Stimulated activated CD8-positive, alpha-beta memory T cell treated with anti-CD3 and anti-CD28 coated beads, Interleukin-15, amount 100 ng/mL, for 24 hours (primary cell): ENCODE measurements at places on chromosomes 7 and 10.

DNA sequence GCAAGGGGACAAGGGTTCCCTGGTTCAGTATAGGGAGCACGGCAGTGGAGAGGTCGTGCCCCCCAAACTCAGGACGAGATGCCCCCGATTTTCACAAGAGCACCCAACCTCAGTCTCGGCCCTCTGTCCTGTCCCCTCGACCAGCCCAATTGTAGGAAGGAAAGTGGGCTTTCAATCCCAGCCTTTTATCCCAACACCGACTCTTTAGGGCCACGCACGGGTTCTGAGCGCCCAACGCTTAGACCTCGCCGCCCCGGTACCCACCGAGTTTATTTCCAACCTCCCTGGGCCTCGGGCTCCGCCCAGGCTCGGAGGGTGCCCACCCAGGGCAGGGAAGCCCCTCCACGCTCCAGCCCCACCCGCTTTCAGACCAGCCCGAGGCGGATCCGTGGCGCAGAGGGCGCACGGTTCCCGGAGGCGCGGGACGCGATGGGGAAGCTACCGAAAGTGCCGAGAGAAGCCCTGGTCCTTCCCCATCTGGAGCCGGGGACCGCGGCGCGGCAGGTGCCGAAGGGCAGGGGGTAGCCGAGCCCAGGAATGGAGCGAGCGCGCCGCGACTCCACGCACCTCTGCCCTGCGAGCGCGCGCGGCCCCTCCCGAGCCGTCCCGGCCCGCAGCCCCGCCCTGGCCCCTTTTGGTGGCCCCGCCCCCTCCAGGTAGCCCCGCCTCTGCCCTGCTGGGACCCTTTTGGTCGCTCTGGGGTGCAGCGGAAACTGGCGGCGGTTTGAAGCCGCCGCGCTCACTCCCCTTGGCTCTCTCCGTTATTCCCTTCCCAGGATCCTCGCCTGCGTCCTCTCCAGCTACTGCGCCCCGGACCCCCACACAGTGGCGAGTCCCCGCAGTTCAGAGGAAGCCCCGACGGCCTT, 20.4 kb downstream of the GRID2IP start:
- peak; percentile 46 for DNase-seq

GRCh38 chr10:12337453-12338372, 11.6 kb upstream of the CAMK1D start:
- DNase-seq, result no peak

- no peak for DNase-seq
These were observed 245.5 kb upstream of the GRB10 start for GRCh38 chr7:51027935-51028830.

GRCh38 chr7:132430861-132431822, 145.1 kb downstream of the PLXNA4 start:
- DNase-seq, result no peak

GRCh38 chr10:34104829-34105572, 710.1 kb downstream of the PARD3 start:
- no peak for DNase-seq

DNA sequence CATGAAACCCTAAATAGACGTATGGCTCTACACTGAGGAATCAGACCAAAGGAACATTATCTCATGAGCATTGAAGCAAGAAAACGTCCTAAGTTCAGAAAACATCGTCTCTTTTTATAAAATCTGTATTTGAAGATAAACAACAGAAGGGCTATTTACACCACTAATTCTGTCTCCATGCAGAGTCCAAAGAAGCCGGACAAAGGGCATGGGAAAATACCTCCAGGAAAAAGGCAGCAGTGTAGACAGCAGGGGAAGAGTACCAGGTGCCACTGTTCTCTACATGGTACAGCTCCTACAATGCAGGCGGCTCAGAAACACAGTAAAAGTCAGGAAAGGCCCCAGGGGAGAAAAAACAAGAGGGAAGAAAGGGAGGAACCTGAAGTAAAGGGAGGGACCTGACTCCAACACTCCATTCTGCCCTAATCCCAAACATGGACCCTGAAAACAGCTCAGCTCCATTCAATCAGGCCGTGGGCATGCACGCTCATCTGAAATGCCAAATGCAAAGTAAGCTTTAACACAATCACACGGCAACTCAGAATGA, 17.5 kb downstream of the FAM171A1 start:
- no peak for DNase-seq

DNA sequence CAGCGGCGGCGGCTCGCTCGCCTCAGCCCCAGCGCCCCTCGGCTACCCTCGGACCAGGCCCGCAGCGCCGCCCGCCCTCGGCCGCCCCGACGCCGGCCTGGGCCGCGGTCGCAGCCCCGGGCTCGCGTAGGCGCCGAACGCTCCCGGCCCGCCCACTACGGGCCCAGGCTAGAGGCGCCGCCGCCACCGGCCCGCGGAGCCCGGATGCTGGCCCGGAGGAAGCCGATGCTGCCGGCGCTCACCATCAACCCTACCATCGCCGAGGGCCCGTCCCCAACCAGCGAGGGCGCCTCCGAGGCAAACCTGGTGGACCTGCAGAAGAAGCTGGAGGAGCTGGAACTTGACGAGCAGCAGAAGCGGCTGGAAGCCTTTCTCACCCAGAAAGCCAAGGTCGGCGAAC, 18.2 kb upstream of the TSPAN33 start:
- DNase-seq, result no peak

- DNase-seq, result no peak
These were observed 868 bp upstream of the PDCD4 start for GRCh38 chr10:110870823-110871297.

DNA sequence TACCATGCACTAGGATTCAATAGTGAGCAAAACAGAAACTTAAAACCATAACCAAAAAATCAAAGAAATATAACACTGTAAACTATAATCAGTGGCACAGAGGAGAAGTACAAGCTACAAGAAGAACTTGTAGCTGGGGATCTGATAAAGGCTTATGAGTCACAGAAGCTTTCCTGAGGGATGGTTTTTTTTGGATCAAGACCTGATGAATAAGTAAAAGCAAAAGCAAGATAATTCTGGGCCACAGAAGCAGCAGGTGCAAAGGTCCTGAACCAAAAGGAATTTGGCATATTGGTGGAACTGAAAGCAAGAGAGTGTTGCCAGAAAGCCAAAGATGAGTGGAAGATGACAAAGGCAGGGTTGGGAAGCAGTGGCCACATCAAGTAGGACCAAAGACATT, 37.4 kb upstream of the BET1 start:
- DNase-seq, result no peak

- DNase-seq, result no peak
These were observed 174.3 kb downstream of the EMX2 start for GRCh38 chr10:117716889-117717288.

- no peak for DNase-seq
These were observed 175.8 kb upstream of the ANK3 start for GRCh38 chr10:60565492-60565891.

DNA sequence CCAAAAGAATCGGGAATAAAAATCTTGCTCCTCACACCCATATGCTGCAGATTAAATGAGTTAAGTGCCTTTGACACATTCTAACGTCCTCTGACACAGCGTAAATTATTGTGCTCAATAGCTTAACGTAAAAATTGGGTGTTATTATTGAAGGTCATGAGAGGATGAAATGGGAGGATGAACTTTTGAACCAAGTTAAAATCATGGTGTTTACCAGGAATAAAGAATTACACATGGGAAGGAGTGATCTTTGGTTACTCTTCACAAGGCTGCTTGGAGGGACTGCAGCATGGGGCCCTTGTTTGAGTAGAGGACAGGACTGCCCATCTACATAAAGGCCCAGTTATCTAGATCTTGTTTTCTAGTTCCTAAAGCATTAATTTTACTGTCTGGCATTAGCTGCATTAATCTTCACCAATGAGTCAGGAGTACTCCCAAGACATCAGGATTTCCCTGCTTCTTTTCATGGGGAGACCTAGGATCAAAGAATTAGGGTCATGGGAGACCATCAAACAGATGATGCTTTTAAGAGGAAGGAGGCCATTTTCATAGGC, 84.9 kb upstream of the PRR15 start:
- no peak for DNase-seq

- DNase-seq, result no peak
These were observed 7.6 kb downstream of the CYCS start for GRCh38 chr7:25117226-25118047.

DNA sequence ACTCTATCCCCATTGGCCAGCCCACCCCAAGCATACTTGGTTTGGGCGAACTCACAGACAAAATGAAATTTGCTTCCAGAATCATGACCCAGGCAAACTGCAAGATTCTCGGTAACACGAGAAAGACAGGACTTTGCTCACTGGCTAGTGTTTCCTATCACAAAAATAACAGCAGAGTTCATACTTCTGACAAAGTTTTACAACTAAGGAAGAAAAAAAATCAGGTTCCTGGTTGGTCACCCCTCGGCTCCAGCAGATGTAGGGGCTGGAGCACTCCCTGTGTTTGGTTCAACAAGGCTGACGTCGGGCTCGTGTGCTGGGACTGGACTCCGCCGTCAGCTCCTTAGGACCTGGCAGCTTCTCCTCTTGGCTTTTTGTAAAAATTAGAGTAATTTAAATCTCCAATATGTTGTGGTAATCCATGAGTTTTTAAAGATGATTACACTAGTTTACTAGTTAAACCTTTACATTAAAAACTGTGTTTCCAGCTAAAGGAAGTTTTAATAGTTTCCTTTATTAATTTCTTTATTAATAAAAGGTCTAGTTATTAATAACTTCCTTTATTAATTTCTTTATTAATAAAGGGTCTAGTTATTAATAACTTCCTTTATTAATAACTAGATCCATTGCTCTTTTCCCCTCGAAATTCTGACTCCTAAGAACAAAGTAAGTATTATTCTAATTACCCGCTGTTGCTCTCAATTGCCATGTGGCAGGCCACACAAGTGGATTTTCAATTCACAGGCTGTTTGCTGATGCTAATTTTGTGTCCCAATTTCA, 115.6 kb upstream of the RNF32 start:
- no peak for DNase-seq

- DNase-seq, result no peak
These were observed 693.9 kb downstream of the PARD3 start for GRCh38 chr10:34121125-34121753.

GRCh38 chr10:44023517-44023916, 361.4 kb downstream of the CXCL12 start:
- no peak for DNase-seq

GRCh38 chr7:133822001-133822641, 305.0 kb upstream of the LRGUK start:
- DNase-seq, result no peak

DNA sequence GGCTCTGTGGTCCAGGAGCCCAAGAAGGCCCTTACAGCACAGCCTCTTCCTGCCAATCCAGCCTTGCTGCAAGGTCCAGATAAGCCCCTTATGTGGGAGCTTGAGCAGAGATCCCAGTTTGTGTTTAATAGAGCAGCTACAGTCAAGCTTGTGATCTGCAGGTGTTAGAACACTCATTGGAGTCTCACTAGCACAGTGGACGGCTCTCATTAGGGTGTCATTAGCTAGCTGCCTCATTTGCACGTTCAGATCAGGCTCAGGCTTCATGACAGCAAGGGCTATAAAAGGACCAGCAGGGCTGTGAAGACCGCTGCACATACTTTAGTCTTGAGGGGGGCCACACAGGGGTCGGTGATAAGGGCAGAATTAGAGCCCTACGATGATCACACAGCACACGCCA, 443.2 kb downstream of the RPS24 start:
- no peak for DNase-seq

GRCh38 chr7:75987026-75987804, 7.2 kb downstream of the TMEM120A start:
- no peak for DNase-seq

DNA sequence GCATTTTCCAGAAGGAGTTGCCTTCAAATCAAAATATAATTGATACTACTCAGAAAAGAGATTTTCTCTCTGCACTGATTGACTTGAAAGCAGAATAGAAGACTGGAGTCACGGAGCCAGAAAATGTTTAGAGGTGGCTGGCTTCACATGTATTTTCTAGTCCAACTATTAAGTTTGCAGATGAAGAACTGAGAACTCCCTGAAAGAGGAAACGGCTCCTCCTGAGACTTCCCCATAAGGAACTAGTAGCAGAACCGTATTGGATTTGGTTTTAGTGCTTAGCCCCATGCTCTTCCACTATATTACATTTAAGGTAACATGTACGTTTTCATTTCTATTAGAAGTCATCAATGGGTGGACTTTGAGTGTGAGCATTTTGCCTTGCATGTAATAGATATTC, 946.3 kb downstream of the CNTNAP2 start:
- DNase-seq, result no peak

DNA sequence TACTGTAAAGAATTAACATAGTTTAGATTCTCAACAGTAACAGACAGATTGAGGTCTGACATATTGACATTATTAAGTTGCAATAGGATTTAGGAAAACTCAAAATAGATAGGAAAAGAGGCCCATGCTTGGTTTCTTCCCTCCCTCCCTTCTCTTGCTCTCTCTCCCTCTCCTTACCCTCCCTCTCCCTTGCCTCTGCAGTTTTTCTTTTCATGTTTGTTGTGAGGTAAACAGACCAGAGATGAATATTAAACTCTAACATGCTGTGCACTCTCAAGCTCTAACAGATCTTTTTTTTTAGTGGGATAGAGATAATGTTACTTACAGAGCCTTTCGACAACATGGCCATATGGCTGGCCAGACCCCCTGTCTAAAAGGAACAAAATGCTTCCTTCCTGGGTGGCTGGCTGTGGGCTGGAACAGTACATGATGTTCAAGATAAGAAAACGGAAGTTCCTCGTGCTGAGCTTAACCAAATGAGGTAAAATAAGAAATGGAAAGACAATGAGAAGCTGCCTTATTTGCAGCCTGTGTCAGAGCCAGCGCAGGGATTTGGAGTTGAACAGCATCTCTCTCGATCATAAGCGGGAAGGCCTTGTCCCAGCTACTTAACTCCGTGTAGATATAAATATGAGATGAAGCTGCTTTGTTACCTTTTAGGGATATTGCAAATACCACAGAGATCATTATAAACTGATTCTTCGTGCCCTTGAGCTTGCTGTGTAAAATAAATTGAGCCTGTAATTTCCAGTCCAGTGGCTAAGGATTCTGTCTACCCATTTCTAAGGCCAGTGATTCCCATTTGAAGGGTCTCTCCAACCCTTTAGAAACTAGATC, 391.9 kb upstream of the NPVF start:
- DNase-seq, result no peak

DNA sequence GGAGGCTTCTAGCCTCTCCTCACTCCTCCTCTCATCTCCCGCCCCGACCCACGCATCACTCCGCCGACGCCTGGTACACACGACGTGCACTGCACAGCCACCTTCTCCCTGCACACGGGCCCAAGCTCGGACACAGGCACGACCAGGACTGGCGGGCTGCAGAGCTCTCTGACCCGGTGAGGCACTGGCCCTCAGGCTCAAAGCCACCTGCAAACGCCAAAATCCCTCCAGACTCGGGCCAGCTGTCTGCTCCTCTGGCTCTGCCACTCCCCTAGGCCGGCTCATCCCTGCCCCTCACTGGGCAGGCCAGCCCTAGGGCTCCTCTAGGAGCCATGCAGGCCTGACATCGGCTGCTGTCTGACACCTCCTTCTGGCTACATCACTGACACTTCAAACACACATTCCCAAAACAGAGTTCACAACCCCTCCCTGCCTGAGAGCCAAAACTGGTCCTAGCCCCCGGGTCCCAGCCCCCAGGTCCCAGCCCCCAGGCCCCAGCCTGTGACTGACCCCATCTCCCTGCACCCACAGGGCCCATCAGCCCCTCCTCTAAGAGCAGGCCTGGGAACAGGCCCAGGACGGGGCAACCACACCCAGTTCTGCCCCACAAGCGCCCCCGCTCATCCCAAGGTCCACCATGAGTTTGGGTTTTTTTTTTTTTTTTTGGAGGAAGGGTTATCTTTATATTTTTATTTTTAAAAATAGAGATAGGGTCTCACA, 35.1 kb downstream of the MAD1L1 start:
- DNase-seq, result no peak
